ENCODE measurements at places on chromosomes 1 and 21.

- DNase-seq = no peak
These were observed 320.2 kb upstream of the NFIA start for GRCh38 chr1:60762176-60762575.

DNA sequence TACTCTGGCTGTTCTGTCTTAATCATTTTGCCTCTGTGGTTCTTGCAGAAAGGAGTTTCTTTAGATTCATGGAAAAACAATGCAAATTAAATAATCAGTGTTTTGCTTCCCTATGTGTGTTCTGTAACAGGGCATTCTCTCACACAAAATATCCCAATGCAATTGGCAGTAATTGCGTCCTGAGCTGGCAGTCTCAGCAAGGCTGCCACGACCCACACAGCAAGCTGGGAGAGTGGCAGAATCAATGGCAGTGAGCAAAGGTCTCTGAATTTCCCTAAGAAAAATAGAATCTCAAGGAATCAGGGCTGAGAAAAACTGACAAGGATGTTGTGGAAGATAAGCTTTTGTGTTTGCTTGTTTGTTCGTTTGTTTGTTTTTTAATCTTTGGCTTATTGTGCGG, 198.1 kb upstream of the ST6GALNAC5 start:
- no peak for DNase-seq

DNA sequence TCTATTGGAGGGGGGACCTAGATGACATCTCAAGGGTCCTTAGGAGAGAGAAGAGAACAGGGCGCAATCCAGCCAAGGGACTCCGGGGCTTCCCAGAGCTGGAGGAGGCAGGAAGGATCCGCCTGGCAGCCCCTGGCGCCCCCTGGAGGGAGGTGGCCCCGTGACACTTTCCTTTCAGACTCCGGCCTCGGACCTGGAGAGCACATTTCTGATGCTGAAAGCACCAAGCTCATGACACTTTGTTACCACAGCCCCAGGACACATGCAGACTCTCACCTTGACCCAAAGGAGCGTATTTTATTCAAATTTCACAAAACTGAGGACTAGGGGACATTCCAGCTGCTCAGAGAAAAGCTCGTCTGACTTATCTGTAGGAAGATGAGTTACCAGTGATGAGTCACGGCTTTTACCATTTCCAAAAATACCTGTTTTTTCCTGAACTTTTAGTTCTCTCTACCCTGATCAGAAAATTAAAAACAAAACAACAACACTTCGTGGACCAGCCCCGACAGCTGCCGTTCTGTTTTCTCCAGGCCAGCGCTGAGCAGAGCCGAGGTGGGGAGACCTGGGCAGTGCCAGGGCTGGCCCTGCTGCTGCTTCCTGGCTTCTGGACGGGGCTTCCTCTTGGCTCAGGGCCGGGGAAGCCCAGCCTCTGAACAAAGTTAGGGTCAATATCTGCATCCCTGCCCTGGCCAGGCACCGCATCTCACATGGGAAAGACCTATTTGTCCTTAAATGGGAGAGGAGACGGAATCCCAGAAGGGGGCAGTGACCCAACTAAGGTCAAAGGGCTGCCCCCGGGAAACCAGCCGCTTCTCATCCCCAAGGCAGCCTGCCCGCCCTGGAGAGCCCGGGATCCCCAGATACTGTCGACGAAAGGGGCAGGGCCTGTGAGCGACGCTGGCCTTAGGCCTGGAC, 21.6 kb upstream of the POFUT2 start:
- no peak for DNase-seq

GRCh38 chr21:45986316-45987051, 4.9 kb downstream of the COL6A1 start:
- DNase-seq = no peak

DNA sequence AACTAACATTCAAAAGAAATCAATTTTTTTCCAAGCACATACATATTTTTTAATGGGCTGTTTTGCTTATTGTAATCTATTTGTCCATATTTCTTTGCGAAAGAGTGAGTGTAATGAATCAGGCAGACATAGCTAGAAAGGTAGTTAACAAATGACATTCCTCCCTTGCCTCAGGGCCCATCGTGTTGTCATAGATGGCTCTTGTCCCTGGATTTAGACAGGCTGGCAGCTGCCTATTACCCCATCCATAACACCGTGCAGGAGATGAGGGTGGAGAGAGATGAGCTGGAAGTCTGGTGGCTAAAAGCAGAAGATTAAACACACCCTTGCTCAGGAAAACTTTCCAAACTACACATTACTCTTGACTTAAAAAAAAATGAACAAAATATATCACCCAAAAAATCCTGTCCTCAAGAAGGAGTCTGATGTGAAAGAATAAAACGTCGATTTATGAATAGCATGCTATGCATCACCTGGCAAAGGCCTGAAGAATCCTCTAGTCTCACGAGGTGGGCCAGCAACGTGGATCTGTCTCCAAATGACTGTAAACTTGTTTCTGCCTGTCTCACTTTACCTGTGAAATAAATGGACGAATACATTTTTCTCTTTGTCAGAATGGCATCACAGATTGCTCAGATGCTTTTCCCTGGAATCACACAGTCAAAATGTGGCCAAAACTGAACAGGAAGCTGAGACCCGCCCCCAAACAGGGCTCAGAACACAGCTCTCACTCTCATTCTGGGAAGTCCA, 55.7 kb downstream of the C21orf91 start:
- no peak for DNase-seq

- DNase-seq = no peak
These were observed 151.4 kb upstream of the KIAA0040 start for GRCh38 chr1:175343945-175344344.

- no peak for DNase-seq
These were observed 13.3 kb downstream of the SLC6A17 start for GRCh38 chr1:110163591-110163990.

DNA sequence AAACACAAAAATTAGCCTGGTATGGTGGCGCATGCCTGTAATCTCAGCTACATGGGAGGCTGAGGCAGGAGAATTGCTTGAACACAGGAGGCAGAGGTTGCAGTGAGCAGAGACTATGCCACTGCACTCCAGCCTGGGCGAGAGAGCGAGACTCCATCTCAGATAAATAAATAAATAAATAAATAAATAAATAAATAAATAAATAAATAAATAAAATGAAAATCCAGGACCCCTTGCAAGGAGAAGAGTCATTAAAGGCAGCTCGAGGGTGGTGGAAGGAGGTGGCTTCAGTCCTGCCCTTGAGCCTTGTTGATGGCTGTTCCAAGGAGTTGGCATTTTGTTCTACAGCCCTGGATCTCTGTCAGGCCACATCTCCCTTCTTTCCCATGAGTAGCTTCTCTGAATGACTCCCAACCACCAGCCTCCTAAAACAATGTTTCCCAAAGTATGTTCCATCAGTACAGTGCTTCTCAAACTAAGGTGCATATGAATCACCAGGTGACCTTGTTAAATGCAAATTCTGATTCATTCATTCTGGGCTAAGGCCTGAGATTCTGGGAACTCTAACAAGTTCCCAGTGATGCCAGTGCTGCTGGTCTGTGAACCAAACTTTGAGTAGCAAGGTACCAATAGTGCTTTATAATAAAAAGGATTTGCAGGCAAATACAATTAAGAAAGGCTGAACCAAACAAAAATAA, 99.0 kb downstream of the KCNN3 start:
- no peak for DNase-seq

DNA sequence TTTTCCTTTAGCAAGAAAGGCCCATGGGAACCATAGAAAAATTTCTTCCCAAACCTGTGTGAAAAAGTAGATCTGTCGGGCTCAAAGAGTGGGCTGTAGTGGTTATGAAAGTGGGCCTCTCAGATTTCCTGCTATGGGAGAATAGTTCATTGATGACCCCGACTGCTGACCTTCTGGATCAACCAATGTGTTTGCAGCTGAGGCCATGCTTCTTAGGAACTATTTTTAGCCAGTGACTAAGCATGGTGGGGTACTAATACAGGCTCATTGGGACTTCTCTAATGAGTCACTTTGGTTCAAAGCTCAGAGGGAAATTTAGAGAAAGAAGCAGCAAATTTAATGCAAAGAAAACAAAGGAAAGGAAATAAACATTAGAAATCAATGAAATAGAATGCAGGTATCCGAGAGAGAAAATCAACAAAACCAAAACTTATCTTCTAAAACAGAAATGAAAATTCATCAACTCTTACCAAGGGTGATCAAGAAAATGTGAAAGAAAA, 12.6 kb upstream of the PSMA5 start:
- no peak for DNase-seq

DNA sequence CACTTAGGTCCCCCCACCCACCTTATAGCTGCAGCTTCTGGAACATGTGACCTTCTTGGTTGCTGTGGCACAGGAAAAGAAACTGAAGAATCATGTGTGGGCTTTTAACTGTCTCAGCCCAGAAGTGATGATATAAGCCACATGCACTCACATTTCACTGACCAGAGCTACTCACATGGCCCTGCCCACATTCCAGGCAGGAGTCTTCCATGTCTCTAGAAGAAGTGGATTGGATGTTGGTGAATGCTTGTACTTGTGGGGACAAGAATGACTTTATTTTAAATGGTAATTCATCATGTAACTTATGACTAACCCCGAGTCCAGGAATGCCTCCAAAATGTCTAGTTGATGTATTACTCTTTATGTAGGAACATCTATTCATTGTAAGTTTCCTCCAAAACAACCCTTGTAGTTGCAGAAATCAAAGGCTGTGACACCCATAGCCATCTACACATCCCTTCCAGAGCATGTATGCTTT, 15.8 kb upstream of the CAMK1G start:
- DNase-seq = no peak

GRCh38 chr1:2987773-2988172, 33.5 kb upstream of the ACTRT2 start:
- DNase-seq = no peak

DNA sequence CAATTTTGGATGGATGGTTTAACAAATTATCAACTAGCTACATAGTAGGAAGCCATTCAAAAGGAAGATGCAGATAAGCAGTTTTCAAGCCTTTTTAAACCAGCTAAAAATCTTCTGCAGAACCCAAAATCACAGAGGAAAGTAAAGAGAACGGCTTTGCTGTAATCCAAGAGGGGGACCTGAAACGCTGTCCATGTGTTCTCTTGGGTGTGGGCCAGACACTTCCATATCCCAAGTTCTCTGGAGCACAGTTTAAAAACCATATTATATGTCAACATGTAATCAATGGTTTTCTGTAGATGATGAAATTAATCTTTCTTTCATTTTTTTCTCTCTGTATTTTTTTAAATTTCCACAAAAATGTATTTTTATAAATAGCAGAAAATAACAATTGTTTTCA, 90.5 kb downstream of the SELENOF start:
- no peak for DNase-seq

DNA sequence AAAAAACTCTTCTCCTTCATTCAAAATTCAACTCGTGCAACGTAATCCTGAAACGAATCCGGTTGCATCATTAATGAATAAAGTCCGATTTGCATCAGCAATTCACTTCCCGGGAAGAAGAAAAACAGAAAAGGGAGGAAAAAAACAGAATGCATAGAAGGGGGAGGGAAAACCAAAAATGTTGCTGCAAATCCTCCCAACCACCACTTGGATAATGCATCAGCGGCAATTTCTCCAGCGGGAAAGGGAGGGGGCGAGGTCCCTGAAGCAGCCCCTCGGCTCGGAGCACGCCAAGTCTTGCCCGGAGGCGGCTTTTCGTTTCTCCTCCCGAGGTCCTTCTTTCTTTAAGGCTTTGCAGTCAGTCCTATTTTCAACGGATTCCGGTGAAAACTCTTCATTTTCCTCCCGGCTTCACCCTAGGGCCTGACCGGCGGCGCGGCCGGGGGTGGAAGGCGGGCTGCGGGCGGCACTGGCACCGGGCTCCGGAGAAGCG, 723 bp downstream of the CDC42BPA start:
- DNase-seq = no peak

GRCh38 chr1:151128800-151129199, 17.6 kb downstream of the SEMA6C start:
- DNase-seq = no peak

GRCh38 chr1:109379422-109379821, 18.3 kb downstream of the SORT1 start:
- DNase-seq = no peak

DNA sequence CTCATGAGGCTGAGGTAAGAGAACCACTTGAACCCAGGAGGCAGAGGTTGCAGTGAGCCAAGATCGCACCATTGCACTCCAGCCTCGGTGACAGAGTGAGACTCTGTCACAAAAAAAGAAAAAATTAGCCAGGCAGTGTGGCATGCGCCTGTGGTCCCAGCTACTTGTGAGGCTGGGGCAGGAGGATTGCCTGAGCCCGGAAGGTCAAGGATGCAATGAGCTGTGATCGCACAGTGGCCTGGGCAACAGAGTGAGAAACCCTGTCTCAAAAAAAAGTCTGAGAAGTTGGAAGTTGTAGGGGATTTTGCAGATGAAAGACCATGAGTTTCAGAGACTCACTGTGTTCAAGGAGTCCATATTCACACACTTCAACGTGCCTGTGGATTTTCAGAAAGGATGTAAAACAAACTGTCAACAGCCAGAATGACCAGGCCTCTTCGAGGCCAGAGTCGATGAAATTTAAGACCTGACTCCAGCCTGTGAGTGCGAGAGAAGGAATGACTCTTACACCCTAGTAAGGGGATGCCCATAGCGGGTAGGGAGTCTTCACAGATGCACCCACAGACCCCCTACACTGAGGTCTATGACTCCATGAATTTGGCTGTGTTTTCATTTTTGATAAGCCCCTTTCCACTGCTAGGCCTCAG, 2.2 kb downstream of the S100A13 start:
- DNase-seq = no peak

GRCh38 chr21:38351176-38351959, 94.6 kb downstream of the KCNJ15 start:
- DNase-seq = no peak

- peak; percentile 4 for DNase-seq
These were observed 369.7 kb downstream of the RRAGC start for GRCh38 chr1:38489844-38490270.

DNA sequence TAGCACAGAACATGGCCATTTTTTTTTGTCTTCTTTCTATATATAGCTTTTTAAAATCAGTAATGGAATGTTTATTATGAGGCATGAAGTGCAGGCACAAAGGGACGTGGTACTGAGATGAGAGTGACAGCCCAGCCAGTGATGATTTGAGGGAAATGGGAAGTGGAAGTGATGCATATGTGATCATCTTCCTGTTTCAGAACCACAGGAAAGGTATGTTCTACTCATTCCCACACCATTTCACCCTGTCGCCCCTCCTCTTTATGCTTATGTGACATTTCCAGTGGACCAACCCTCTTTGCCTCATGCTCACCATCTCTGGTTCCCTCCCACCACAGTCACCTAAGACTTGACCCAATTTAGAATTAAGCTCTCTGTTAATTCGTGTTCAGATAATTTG, 24.3 kb downstream of the PTGS2 start:
- no peak for DNase-seq

DNA sequence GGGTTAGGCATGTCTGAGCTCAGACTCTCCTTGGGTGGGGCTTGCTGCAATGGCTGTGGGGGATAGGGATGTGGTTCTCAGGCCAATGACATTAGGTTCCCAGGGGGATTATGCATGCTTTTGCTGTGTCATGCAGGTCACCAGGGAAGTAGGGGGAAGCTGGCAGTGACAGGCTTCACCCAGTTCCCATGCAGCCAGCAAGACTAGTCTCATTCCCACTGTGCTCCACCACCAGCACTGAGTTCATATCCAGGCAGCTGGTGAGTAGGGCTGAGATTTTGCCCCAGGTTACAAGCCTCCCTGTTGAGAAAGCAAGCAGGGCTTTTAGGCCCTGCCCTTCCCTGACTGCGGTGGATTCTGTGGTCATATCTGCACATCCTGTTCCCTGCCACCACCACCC, 32.1 kb upstream of the PLA2G5 start:
- DNase-seq = no peak

Measured in stimulated activated CD8-positive, alpha-beta memory T cell treated with anti-CD3 and anti-CD28 coated beads, Interleukin-7, amount 100 ng/mL, for 1 hour (primary cell).